ENCODE measurements at places on chromosomes 11 and 22.

DNA sequence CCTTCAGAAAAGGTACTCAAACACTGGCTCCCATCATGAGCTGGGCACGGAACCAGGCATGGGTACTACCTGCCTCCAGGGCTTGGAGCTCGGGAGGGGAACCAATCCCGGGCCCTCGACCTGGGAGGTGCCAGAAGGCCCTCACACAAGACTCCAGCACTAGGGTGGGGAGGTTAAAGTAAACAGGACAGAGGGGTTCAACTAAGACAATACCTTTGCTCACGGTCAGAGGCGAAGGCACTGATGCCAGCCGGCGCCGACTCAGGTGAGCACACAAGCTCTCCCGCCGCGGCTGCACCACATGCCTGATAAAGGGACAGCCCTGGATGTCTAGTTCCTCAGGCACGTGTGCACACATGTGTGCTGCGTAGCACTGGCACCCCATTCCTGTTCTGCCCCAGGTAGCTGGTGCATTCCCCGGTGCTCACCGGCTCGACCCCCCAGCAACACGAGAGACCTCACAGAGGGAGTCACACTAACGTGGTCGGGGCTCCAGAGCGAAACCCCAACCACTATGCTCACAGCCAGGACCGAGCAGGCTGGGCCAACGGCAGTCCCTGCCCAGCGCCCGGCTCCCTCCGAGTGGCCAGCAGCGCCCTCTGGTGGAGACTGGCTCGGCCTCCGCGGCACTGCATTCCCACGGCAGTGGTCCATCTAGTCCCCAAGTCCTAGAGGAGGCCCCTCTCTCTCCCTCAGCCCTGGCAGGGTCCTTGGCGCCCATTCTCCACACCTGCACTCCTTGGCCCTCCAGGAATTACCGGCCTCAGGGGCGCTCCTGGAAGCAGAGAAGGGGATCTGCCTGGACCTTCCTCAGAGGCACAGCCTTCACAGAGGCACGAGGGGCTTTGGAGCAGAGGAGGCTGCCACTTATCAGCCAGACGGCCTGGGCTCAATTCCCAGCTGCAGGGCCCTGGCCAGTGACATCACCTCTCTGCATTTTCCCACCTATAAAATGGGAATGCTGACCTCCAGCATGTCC is 28.8 kb upstream of the MOB2 start:
- peak; percentile 97 for DNase-seq

DNA sequence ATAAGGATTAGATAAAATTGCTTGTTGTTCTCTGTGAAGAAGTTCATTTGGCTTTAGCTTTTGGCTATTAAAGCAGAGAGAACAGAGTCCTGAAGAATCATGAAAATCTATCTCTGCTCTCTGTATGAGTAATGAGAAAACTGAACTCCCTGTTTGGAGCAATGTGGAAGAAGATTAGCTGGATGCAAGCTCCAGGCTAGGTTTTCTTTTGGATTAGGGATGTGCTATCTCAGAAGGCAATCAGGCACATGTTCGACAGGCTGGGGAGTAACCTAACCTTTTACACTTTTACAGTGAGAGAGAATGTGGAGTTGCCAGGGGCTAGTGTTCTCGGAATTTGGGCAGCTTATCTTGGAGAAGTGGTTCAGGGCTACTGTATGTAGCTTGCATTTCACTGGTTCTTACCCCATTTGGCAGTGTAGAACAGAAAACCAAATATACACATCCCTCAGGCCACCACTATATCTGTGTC is 8.5 kb upstream of the SLN start:
- DNase-seq, result no peak

GRCh38 chr11:124075841-124076651 is 34.9 kb upstream of the OR10G7 start:
- DNase-seq, result peak; percentile 47

DNA sequence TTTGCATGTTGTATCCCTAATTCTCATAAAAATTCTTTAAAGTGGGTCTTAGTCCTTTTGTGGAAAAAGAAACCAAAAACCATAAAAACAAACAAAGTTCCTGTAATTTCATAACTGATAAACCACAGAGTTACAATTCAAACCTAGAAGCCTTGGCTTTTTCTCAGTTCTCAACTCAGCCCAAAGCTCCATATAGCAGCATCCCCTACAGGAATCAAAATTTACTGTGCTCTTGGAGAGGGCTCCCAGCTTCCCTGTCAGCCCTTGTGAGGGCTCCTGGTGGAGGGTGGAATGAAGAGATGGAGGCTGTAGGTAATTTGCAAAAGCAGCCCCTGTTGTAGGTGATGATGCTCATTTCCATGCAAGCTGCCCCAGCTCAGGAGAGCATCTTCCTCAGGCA is 506.1 kb upstream of the KIRREL3 start:
- DNase-seq, result no peak

GRCh38 chr11:115767047-115767802 is 263.0 kb upstream of the CADM1 start:
- DNase-seq, result no peak

DNA sequence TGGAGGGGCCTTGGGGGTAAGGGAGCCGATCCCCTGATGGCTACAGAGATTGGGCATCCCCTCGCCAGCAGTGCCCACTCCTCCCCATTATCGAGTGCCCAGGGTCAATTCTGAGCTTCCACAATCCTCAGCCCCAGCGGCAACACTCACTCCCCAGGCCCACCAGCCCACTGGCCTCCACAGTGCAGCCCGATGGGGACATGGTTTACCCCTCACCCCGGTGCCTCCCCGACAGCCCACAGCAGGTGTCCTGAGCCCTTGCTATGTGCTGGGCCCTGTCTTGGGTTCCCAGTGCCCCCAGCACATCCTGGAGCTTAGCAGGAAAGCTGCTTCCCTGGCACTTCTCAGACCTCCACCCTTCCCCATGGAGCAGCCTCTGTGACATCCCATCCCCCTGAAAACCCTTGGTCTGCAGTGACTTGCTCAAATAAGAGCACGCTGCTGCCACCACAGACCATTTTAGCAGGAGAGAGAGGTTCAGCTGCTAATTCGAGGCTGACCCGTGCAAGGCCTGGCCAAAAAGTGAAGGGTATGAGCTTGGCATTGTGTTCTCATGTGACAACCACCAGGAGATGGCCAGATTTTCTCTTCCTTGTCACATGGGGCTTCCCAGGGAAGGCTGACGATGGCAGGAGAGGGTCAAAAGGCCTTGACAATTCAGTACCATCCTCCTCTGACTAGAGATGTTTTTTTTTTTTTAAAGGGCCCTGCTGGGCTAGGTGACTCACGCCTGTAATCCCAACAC is 23.6 kb downstream of the KCNJ4 start:
- no peak for DNase-seq

DNA sequence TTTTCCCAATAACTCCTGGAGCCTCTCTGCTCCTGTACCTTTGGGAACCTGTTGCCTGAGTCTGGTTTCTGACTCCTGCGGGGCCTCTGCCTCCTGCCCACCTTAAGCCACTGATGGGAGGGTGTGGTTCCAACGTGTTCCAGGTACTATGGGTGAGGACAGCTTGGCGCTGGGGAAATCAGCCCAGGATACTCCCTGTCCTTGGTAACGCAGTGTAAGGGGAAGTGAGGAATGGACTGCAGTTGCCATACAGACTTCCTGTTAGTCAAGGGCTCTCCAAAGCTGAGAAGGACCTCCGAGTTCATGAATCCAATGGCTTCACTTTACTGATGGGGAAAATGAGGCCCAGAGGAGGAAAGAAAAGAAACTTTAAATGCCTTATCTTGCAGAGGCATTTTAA is 1.2 kb upstream of the MARK2 start:
- DNase-seq, result no peak

DNA sequence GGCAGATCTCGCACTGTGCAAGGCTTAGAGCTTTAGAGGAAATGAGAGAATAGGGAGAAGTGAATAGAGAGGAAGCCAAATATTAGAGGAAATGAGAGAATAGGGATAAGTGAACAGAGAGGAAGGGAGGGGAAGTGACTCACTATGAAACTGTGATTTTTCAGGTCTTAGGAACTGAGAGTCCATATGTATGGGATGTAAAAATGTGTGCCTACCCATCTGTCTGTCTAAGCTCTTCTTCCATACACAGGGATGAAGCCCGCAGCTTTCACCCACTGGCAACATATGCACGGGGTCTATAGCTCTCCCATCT is 6.4 kb upstream of the CCDC86 start:
- no peak for DNase-seq

GRCh38 chr22:43431808-43432554 is 20.2 kb downstream of the MPPED1 start:
- no peak for DNase-seq

DNA sequence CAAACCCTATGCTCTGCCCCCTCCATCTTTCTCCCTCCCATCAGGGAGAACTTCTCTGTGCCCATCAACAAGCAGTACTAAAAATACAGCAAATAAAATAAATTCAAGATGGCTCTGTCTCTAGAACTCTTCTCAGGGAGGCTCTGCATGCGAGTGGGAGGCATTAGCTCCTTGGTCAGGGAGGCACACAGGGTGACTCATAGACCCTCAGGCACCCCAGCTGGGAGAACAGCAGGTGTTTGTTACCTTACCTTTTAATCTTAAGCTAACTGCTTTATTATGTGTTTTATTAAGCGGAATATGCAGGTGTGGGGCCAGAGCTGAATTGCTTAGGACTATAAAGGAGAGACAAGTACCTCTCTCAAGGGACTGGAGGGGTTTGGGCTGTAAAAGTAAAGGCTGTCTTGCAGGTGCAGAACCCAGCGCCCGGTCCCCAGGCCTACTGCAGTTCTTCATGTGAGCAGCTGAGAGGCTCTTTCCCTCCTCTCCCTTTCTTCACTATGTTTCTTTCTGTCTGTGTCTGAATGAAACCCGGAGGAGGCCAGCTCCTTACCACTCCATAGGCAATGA is 20.8 kb downstream of the CSNK2A3 start:
- no peak for DNase-seq

GRCh38 chr11:11422411-11423128 is 69.5 kb upstream of the CSNK2A3 start:
- DNase-seq, result no peak

DNA sequence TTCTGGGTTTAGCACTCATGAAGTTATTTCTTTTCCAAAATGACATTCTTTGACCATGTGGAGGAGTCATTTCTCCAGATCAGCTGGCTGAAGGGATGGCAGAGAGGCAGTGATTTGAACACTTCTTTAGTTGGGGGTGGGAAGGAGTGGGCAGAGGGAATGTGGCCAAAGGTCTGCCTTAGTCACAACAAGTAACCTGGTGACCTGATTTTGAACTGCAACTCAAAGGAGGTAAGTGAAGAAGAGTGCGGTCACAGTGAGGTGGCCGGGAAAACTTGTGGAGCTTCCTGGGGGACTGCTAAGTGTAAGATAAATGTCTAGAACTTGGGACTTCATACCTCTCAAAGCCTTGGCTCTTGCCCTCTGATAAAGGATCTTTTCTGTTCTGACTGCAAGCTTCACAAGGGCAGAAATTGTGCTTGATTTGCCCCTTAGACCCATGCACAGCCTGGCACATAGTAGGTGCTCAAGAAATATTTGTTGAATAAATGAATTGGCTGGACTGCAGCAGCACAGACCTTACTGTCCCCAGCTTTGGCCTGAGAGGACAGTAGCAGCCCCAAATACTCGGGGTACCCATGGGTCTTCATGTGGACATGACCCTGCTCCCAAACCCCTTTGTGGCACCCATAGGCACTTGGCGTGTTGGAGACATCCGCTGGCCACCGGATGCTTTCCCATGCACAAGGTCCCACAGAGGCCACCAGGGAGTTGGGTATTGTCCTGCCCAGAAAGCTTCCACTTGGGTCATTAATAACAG is 99.0 kb upstream of the ALX4 start:
- no peak for DNase-seq

DNA sequence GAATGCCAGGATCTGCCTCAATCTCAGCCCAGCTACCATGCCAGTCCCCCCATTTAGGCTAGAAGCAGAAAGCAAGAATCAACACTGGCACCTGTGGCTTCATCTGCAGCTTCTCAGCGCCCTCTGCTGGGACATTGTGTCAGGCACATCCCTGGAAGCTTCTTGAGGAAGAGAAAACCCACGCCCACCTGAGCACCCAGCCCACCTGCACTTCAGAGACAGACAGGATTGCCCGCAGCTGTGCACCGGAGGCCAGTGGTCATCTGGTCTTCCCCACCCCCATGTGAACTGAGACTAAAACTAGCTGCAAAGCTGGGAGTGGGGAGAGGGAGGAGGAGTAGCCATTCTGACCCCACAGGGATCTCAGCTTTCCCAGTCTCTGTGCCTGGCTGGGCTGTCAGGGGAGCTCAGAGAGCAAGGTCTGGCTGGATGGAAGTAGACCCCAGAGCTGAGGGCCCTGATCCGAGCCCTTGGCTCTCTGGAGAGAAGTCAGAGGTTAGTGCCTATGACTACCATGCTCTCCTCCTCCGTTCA is 66.8 kb downstream of the FEZ1 start:
- DNase-seq, result peak; percentile 50

DNA sequence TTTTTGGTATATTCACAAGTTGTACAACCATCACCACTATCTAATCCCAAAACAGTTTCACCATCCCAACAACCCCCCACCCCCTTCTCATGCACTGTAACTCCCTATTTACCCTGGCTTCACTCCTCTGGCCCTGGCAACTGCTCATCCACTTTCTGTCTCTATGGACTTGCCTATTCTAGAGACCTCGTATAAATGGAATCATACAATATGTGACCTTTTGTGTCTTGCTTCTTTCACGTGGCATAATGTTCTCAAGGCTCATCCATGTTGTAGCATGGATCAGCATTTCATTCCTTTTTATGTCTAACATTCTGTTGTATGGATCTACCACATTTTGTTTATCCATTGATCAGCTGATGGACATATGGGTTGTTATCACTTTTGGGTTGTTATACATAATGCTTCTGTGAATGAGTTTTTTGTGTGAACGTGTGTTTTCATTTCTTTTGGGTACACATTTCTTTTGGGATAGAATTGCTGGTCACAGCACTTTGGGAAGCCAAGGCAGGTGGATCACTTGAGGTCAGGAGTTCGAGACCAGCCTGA is 46.1 kb downstream of the GDPD5 start:
- no peak for DNase-seq

DNA sequence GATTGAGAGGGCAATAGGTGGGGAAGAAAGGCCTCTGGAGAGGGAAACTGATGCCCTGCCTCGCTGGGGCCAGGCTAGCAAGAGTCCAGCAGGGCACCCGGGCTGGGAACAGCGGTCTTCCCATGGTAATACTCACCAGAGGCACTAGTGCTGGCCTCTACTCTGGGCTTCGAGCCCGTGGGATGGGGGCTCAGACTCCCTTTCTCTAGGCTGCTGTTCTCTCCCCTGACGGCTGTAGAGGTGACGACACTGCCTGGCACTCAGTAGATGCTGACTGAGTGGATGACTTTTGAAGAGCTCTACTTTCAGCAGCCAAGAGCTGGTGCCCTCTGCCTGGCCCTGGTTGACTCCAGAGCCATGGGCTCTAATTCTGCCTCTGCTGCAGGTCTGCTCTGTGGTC is 818 bp upstream of the C1QTNF4 start:
- no peak for DNase-seq

- no peak for DNase-seq
Measured at GRCh38 chr11:73461335-73461840, 85.2 kb downstream of the RELT start.

GRCh38 chr11:72433455-72434036 is 785 bp downstream of the CLPB start:
- no peak for DNase-seq

Measured in AG08396 (cell line).